ENCODE measurements at places on chromosomes 2 and 18.
A peak's percentile ranks its signal among the peaks of the same experiment; 100 is the strongest.

GRCh38 chr2:27211241-27211942 lies 449 bp upstream of the ATRAID start:
- peak; percentile 23 for DNase-seq

- DNase-seq, result no peak
These were observed 186.4 kb downstream of the TFCP2L1 start for GRCh38 chr2:121098556-121098955.

DNA sequence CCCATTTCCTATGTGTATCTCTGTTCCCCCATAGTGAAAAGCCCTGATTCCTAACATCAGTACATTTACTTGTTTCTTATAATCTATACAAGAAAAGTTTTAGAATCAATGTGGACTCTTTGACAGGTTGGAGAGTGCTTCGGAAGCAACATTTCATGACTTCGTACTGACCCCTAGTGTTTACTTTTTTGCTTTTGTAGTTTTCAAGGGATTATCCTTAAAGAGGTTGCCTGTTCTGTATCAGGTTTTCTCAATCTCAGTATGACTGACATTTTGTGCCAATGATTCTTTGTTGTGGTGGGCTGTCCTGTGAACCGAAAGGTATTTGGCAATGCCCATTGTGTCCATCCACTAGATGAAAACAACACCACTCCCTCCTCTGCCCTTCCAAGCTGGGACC lies 43.3 kb upstream of the SERPINB2 start:
- no peak for DNase-seq

DNA sequence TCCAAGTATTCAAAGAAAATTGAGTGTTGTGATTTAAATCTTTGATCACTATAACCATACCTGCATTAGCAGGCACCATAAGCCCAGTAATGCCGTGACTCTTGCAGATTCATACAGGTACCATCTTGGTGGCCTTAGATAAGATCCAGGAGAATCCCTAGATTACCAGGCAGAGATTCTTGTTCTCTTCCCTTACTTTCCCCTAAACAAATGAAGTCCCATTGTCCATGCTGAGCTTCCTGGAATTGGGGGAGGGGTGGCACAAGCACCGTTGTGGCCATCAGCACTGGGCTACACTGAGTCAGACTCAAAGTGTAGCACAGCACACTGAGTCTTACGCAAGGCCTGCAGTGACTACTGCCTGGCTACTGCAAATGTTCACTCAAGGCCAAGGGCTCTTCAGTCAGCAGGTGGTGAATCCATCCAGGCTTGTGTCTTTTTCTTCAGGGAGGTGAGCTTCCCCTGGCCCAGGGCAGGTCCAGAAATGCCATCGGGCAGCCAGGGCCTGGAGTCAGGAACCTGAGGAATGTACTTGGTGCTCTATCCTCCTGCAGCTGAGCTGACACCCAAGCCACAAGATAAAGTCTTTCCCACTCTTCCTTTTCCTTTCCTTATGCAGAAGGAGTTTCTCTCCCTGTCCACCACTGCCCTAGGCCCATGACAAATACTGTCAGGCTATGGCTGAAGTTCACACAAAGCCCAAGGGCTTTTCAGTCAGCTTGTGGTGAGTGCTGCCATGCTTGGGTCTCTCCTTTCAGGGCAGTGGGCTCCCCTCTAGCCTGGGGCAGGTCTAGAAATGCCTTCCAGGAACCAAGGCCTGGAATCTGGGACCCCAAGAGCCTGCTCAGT lies 52.6 kb downstream of the CD28 start:
- no peak for DNase-seq

- no peak for DNase-seq
These were observed 52.3 kb upstream of the ROCK2 start for GRCh38 chr2:11396467-11397445.

GRCh38 chr2:13018490-13018889 lies 301.8 kb downstream of the TRIB2 start:
- DNase-seq, result no peak

DNA sequence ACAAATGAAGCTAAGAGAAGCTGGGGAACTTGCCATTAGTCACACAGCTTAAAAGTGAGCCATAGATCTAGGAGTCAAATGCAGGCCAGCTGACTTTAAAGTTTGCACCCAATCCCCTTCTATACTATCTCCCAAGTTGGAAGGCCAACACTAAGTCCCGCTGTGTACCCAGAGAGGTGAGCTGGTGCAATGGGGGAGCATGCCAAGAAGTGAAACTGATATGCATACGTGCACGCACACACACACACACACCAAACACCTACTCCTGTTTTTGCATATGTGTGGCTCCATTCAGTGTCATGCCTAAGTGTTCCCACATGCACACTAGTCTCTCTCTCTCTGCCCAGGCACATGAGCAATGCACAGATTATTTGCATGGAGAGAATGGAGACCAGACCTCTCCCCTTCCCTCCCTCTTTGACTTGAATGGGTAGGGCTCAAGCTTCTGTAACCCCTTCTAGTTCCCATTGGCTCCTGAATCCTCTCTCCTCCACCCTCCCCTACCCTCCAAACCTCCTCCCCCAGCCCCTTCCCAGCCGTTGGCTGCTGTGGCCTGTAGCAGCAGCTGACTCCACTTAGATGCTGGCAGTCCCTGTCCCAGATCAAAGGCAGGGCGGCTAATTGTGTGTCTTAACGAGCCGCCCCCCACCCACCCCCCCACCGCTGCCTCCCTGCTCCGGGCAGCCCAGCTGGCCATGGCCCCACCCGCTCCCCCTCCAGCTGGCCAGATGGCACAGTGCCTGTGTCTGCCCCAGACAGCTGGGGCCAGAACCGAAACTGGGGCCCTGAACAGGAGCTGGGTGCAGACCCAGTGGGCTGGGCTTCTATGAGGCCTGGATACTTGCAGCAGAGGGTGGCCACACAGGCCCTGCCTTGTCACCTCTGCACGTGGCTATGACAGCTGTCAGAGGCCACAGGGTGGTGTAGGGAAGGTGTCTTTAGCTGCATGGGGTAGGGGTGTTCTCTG lies 5.6 kb downstream of the WNT10A start:
- no peak for DNase-seq

- DNase-seq, result no peak
These were observed 2.4 kb upstream of the DTNA start for GRCh38 chr18:34707670-34708069.

GRCh38 chr18:22466608-22467395 lies 49.1 kb upstream of the CTAGE1 start:
- no peak for DNase-seq

- DNase-seq, result no peak
These were observed 683 bp upstream of the TBC1D8 start for GRCh38 chr2:101151859-101152271.

GRCh38 chr2:42795841-42796301 lies 3.5 kb upstream of the HAAO start:
- DNase-seq, result no peak

- peak; percentile 74 for DNase-seq
These were observed 129.0 kb downstream of the NCK2 start for GRCh38 chr2:105873721-105874120.

- no peak for DNase-seq
These were observed 17.9 kb downstream of the LRRFIP1 start for GRCh38 chr2:237645261-237645660.

- no peak for DNase-seq
These were observed 25.2 kb downstream of the SPRED2 start for GRCh38 chr2:65407240-65407639.

GRCh38 chr2:46929612-46930011 lies 14.0 kb upstream of the MCFD2 start:
- no peak for DNase-seq

DNA sequence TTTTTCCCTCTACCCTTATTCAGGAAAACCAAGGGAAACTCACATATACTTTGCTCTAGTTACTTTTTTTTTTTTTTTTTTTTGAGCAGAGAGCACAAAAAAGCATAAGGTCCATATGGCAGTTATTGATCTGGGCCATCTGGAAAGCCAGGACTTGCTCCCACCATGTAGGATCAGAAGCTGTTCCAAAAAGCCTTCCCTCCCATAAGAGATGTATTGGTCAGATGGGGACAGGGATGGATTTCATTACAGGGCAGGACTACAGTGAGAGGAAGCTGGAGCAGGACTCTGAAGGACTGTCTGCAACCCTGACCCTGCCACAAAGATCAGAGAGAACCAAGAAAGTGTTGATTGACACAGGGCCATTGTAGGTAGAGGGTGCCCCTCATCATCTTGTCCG lies 57.3 kb downstream of the NRP2 start:
- DNase-seq, result no peak

- no peak for DNase-seq
These were observed 9.7 kb downstream of the SIGLEC15 start for GRCh38 chr18:45835057-45835636.

DNA sequence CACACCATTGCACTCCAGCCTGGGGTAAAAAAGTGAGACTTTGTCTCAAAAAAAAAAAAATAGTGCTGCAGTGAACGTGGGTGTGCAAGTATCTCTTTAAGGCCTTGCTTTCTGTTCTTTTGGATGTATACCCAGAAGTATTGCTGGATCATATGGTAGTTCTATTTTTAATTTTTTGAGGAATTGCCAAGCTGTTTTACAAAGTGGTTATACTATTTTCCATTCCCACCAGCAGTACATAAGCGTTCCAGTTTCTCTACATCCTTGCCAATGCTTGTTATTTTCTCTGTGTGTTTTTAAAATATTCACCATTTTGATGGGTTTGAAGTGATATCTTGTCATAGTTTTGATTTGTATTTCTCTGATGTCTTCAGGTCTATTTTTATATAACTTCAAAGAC lies 13.1 kb downstream of the ARMC9 start:
- DNase-seq, result no peak

DNA sequence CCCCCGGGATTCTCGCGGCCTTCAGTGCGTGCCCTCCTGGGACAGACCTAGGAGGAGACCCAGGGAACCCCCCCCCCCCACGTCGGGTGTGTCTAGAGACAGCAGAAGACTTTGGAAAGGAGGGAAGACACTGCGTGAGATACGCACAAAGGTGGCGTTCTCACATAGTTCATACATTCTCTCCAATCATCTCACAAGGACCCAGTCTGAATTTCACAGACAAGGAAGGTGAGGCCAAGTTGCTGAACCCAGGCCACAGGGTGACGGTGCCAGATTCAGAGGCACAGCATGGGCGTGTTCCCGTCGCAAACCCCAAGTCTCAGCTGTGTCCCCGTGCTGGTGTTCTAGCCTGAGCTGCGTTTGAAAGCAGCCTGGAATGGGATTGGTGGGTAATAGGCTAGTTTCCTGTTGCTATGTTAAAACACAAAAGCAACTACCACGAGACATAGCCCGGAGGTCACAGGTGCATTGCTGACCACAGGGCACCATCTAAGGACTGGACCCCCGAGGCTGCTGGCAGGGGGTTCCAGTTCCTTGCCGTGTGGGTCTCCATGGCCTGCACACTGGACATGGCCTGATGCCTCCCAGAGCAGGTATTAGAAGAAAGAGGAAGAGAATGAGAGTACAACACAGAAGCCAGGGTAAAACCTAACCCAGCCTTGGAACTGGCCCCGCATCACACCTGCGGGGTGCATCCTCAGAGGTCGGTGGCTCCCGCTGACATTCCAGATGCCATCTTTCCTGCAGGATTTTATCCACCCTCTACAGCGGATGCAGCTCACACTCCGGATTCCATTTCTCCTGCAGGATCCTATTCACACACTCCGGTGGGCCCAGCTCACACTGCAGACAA lies 1.1 kb upstream of the PXDN start:
- no peak for DNase-seq

GRCh38 chr18:62637807-62638687 lies 77.3 kb upstream of the PHLPP1 start:
- DNase-seq, result peak; percentile 64

- no peak for DNase-seq
These were observed 93.4 kb downstream of the DGKD start for GRCh38 chr2:233447506-233448219.

DNA sequence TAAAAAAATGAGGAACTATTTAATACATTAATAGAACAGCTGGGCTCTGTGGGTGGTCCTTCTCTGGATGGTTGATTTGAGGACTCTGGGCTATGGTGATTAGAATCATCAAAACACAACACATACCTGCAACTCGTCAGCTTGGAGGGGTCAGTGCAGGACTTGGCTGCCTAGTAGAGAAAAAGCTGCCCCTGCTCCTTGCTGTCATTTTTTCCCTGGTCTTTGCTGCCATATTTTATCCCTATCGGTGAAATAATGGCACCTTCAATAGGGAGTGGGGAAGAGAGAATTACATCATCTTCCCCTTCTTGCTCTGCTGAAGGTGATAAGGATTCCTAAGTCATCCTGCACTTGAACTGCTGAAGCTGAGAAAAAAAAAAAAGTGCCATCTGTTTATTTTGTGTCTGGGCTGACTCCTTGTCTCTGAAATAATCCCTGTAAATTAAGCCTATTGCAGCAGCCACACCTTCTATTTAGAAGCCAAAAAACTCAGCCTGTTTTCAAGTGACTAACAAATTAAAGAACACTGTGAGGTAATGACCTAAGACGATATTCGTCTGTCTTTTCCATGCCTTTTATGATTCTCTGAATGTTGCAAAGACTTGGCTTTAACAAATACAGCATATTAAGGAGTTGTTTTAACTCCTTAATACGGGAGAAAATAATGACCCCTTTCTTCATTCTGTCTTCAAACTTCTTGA lies 89.3 kb downstream of the ACVR1 start:
- no peak for DNase-seq

DNA sequence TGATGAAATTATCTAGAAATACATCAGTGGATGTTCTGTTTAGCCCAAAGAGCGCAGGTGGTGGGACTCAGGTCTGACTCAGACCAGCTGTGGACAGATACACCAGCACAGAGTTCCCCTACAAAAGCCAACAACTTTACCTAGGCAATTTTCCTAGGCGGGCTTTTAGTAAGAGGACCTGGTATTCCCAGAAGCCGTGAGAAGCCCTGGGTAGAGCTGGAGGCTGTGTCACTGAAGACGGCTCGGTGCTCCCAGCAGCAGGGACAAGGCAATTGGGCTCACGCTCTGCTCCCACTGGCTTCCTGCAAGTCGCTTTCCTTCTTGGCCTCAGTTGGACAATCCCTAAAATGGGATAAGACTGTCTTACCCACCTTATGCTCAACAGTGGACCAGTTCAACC lies 41.1 kb downstream of the TPO start:
- DNase-seq, result no peak

GRCh38 chr18:55953326-55953725 lies 365.3 kb upstream of the TCF4 start:
- no peak for DNase-seq

GRCh38 chr2:190412966-190413365 lies 4.8 kb downstream of the MFSD6 start:
- DNase-seq, result no peak

DNA sequence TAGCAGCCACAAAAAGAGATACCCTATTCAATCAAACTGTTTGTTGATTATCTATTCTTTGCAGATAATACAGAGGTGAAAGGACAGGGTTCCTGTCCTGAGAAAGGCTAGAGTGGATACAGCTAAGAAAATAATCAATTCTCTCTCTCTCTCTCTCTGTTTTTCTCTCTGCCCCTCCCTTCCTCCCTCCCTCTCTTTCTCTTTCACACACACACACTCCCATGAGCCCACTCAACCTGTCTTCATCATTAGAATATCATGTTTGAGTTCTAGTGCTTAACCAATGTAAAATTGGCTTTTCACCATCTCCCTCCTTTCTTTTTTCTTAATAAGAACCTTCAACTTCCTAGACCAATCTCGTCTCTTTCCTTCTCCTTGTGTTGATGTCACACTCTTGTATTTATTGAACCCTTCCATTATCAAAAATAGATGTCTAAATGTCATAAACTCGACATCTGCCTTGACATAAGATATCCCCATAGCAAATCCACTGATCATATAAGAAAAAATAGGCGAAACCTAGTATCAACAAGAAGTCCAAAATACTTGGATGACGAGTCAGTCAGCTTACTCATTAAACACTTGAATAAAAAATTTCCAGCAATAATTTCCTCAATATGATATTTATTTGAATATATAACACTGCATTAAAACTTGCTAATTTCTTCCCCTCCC lies 42.8 kb upstream of the CYTIP start:
- no peak for DNase-seq
